ENCODE measurements at places on chromosomes 2 and 18.
A peak's percentile ranks its signal among the peaks of the same experiment; 100 is the strongest.

- DNase-seq: no peak
Measured at GRCh38 chr18:2881840-2882195, 35.0 kb downstream of the EMILIN2 start.

GRCh38 chr18:28115149-28115550 is 61.8 kb downstream of the CDH2 start:
- no peak for DNase-seq

DNA sequence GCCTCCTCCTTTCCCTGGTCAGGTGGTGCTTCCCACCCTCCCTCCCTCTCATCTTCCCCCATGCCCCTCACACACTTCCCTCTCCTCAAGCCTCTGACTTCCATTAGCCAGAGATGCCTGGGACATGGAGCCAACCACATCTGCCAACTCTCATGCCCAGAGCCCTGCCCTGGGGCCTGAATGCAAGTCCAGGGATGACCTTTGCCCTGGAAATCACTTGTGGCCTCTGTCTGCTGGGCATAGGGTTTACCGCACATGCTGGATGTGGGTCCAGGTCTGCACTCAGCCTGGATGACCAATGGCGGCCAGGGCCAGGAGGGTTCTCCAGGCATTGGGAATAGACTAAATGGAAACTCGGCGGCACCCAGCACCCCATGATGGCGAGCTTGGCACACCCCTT is 98.9 kb downstream of the SEPTIN10 start:
- DNase-seq: no peak

- no peak for DNase-seq
Measured at GRCh38 chr2:11761259-11761658, 14.8 kb downstream of the LPIN1 start.

DNA sequence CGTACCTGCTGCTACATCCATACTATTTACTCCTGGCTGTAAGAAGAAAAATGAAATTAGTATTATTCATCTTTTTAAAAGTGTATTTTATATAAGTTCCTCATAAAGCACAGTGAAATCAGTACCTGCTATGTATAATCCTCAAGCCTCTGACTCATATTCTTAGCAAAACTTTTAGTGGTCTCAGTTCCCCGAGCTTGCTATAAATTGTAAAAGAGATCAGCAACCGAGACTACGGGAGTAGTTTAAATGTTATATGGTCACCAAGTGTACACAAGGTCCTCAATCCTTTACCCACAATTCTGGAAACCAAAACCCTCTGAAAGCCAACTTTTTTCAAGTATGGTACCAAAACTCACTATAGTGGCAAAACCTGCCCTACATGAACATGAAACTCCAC is 24.2 kb downstream of the PRPF40A start:
- no peak for DNase-seq

DNA sequence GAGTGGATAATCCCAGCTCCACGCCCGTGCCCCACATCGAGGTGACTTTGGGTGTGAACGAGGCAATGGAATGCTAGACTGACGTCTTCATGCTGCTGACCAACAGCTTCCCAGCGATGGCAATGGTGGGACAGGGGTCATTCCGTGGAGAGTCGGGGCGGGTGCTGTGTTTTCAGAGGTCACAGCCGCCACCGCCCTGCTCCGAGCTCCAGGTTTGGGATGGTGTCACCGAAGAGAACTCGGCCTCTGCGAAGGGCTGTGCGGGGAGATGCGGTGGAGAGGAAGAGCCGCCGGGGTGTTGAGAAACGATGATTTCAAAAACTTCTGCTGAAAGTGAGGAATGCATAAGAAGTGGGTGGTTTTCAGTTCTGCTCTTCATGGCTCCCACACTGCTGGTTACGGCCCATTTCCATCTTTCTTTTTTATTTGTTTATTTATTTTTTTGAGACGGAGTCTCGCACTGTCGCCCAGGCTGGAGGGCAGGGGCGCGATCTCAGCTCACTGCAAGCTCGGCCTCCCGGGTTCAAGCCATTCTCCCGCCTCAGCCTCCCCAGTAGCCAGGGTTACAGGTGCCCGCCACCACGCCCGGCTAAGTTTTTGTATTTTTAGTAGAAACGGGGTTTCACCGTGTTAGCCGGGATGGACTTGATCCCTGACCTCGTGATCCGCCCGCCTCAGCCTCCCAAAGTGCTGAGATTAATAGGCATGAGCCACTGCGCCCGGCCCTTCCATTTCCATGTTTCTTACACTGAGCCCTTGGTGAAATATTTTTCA is 142.6 kb downstream of the RTP5 start:
- no peak for DNase-seq

GRCh38 chr2:196415384-196415783 is 224.1 kb upstream of the CCDC150 start:
- no peak for DNase-seq

- DNase-seq: no peak
Measured at GRCh38 chr2:111994042-111994441, 61.0 kb upstream of the TMEM87B start.

DNA sequence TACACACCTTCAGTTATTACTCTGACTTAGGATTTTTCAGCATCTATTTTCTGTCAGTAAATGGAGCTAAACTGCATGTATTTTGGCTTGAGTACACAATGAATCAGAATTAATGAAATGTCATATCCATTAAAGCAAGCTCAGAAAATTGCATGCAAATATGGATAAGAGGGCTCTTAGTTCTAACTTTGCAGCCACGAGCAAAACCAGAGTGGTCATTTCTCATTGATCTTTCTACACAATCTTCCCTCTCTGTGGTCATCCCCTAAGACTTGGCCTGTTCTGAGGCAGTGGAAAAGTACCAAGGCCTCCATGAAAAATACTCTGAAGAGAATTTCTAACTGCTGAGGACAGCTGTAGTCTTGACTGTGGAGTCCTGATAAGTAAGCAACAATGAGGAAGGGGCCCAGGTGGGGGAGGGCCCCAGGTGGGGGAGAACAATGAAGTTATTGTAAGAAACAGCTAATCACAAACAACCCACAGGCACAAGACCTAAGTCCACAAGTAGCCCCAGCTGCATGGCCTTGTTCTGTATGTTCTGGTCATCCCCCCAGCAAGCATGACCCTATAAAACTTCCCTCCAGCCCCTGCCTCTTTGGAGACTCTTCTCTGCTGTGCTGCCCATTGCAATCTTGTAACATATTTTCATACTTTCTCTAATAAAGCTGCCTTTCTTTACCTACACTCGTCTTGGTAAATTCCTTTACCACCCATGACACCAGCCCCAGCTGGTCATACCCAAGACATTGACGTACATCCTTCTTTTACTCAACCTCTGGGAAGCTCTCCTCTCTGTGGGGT is 230.3 kb downstream of the TDRD15 start:
- DNase-seq: no peak

- no peak for DNase-seq
Measured at GRCh38 chr2:187079901-187080300, 230.9 kb upstream of the ZSWIM2 start.

DNA sequence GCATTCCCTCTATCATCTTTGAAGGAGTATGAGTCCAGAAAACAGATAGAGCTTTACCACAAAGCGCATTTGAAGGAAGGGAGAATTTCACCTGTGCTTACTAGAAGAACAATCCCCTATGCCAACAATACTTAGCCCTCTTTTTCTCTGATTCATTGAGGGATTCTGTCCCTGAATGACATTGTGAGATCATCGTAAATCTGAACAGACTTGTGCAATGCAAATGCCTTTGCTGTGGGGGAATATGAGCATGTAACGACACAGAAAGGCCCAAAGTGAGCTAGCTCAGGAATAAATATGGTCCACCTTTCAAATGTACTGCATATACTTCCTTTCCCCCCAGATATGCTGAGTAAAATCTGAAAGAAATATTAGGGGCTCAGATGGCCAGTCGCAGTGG is 67.6 kb downstream of the SCN1A start:
- no peak for DNase-seq

- no peak for DNase-seq
Measured at GRCh38 chr2:46239847-46240181, 57.4 kb upstream of the EPAS1 start.

GRCh38 chr18:13218368-13218991 is at the start of gene LDLRAD4:
TSS of gene LDLRAD4 (plus strand) at chr18:13218760.
- no peak for DNase-seq

GRCh38 chr2:230984393-230985220 is 11.3 kb upstream of the SPATA3 start:
- no peak for DNase-seq

DNA sequence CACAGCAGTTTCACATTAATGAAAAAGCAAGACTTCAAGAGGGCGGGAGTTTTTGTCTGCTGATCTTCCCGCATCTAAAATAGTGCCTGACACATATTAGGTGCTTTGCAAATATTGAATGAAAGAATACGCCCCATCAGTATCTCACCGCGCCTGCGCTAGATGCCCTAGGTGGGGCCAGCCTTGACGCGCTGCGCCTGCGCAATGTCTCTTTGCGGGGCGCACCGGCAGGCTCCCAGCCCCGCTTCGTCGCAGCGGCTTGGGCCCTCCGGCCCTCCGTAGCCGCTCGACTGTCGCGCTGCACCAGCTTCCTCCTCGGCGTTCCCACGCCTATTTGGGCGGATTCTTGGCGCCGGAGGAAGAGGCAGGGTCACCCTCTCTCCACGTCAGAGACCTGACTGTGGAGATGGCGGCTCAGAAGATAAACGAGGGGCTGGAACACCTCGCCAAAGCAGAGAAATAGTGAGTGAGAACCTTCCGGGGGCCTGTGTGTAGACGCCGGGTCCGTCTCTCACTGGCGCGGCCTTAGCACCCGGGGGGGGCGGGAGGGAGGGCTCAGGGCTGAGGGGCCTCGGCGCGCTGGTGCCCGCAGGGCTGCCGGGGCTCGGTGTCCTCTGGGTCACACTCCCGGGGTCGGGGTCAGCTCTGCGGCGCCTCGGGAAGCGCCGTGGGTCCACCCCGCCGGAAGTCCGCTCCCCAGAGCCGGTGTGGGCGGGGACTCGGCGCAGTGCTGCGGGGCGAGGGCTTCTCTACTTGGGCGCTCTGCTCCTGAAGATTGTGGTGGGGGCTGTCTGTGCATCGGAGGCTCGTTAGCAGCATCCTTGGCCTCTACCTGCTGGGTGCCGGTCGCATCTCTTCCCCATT is at the start of gene NAPG:
NAPG (plus strand) TSS at position 331 of the 864 bp plus-strand sequence; CDS start at position 407, 76 bp downstream.
- peak; percentile 98 for DNase-seq

- DNase-seq: no peak
Measured at GRCh38 chr2:116489944-116490343, 1324.5 kb upstream of the DDX18 start.

GRCh38 chr18:5197032-5197434 is at the start of gene AKAIN1:
TSS of gene AKAIN1 (minus strand) at chr18:5197257. CDS start at chr18:5197053, 204 bp downstream.
- DNase-seq: no peak

GRCh38 chr2:191018048-191018447 is 4.1 kb upstream of the STAT1 start:
- no peak for DNase-seq
